MV-4-11 (cell line): ENCODE measurements at places on chromosomes 11 and 22.

- peak; percentile 17 for DNase-seq
Observed at GRCh38 chr22:41485033-41485432, 16.1 kb downstream of the ACO2 start.

DNA sequence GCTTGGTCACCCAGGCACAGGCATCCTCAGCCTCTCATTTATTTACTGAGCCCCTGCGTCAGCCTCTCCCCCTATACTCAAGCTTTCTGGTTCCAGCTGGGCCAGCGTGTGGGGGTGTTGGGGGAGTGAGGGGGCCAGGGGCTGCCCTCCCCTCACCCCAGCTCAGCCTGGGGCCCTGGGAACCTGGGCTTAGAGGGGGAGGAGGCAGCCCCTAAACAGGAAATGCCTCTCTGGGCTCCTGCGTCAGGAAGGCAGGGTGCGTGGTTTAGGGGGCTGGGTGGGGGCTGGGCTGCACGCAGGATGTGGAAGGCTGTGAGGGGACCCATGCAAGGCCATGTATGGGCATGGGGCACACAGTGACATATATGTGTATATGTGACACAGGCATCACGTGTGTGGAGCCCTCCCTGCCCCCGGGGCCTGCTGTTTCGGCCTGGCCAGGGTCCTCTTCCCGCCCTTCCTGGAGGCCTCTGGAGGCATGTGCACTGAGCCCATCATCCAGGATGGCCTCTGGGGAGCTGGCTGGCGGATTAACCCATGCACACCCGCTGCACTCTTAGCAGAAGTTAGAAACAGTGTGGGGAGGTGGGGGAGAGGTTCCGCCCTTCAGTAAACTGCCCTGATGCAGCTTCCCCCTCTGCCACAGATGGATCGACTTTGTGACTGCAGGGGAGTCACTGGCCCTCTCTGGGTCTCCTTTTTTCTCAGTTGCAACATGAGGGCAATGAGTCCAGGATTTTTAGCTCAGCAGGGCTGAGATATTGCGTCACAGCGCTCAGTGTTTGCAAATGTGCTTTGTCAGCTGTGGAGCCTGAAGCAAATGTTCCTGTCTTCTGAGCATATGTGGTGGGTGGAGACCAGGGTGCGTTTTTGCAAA lies 1.1 kb upstream of the CD248 start:
- peak; percentile 97 for DNase-seq

- no peak for DNase-seq
Observed at GRCh38 chr22:39181778-39182177, 29.3 kb upstream of the CBX7 start.

- no peak for DNase-seq
Observed at GRCh38 chr11:1177771-1178090, 20.0 kb downstream of the MUC5AC start.

GRCh38 chr11:35039076-35039475 lies 99.9 kb upstream of the CD44 start:
- no peak for DNase-seq

DNA sequence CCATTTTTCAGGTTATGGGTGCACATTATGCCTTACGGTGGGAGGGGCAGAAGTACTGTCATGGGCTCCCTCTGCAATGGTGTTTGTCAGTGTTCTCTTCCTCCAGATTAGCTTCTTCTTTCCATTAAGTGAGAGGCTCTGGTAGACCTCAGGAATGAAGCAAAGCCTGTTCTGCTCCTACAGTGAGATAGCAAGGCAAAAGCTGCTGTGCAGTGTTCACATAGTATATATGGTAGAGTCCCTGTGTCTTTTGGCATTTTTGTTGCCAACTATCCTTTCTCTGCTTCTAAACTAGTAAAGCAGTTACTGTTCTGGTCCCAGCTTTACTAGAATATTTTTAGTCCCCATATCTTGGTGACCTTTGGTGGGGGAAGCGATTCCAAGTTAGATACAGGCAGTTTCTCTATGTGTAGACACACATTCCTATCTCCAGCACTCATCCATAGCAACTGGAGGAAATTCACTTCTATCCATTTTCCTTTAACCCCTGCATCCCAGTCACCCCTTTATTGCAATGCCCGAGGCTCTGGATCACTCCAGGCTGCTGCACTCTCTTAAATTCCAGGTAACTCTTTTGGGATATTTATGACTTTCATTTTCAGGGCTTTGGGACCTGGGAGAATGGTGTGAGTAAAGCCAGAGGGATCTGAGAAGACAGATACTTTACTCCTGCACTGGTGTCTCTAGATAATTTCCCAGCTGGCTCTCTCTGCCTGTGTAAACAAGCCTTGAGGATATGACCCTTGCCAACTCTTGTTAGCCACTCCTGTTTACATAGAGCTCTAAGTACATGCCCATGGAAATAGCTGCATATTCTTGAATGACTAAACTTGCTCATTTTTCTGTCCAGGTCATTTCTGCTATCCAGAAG lies 3.9 kb upstream of the TRIM34 start:
- no peak for DNase-seq

DNA sequence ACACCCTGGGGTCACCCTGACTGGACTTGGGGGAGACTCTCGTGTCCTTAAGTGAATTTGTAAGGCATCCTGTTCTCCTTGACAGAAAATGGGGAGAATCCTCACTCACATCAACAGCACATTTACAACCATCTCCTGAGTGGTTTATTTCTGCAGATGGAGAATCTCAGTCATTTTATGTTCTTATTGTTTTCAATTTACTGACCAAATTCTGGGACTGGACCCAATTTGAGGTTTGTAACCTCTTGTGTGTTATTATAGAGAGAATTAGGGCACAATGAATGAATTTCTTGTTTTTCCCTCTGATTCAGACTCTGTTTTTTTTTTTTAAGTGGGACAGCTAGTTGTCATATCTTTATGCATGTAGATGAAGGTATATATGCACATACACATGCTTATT lies 104.9 kb downstream of the ADAMTS15 start:
- DNase-seq, result no peak

DNA sequence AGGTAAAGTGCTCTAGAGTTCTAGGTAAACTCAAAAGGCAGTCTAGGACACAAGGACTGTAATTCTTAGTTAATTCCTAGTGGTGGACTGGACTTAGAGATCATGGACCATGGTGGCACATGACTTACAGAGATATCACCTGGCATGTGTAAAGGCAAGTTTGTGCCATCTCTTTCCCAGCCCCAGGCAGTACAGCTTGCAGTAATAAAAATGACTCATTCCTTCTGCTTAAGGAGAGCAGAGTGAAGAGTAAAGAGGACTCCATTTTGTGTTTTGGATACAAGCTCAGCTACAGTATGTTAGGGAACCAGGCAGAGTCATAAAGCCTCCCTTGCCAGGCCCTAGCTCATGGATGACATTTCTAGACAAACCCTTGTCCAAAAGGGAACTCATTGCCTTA lies 629.9 kb downstream of the JRKL start:
- DNase-seq, result no peak

- DNase-seq, result no peak
Observed at GRCh38 chr11:112523477-112523876, 262.8 kb upstream of the PLET1 start.

DNA sequence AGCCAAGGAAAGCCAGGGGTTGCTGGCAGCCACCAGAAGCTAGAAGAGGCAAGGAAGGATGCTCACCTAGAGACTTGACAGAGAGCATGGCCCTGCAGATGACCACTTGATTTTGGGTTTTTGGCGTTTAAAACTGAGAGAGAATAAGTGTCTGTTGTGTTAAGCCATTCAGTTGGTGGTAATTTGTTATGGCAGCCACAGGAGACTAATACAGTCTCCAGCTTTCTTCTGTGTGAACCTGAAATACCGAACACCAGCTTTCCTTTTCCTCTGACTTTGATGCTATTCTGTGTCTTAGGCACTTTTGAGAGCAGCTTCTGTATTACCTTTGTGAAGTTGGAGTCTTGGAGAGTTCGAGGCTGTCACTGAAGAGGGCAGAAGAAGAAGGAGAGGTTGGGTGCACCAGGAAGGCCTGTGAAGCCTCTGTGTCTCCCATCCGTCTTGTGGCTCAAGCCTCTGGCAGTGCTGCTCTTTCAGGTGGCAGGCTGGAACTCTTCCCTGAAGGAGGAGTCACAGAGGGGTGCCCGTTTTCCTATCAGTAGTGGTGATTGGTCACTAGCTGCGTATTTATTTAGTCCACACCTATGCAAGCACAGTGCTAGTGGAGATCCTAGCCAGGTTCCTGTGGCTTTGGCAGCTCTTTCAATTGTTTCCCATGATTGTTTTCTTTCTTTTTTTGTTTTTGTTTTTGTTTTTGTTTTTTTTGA lies 2.5 kb downstream of the TBC1D22A start:
- DNase-seq, result no peak

DNA sequence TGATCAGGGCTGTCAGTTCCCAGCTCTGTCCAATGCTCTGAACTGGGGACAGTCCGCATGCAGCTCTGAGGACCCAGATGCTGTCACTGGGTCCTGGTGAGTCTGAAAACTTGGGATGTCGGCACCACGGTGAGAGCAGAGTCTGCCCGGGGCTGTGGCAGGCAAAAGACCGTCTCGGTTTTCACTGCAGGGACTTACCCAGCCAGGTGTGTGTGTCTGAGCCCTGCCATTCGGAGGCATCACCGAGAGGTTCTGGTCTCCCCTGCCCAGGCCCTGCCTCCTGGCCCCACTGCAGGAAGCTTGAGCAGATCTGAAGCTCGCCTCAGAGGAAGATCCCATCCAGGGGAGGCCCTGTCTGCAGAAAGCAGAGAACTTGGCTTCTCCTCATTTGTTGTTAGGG lies 5.2 kb downstream of the TP53AIP1 start:
- no peak for DNase-seq

GRCh38 chr11:124717786-124718651 lies 21.7 kb upstream of the NRGN start:
- peak; percentile 52 for DNase-seq

- DNase-seq, result peak; percentile 88
Observed at GRCh38 chr22:17477391-17477833, 85.9 kb upstream of the SLC25A18 start.

DNA sequence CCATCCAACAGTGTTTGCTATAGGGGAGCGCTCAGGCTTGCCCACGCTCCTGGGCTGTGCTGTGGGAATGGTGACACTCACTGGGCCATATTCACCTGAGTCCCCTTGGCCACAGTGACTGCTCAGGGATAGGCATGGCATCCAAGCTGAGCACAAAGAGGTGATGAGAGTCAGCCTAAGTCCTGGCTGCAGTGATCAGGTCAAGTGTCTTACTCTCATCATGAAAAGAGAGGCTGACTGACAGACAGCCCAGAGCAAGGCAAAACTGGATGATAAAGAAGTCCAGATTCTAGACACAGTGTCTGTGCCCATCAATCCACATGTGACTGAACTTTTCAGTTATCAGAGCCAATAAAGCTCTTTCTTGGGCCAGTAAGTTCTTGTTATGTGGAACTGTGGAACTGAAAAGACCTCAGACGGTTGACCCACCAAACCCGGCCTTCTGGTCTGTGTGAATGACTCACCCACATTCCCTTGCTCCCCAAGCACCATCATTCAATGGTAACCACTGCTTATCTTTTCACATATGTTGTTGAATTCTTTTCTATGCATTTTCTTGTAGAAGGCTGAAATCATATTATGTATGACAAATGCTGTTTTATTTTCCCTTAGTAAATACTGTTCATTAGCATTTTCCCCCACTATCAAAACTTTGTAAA lies 43.2 kb upstream of the YPEL1 start:
- DNase-seq, result peak; percentile 73

DNA sequence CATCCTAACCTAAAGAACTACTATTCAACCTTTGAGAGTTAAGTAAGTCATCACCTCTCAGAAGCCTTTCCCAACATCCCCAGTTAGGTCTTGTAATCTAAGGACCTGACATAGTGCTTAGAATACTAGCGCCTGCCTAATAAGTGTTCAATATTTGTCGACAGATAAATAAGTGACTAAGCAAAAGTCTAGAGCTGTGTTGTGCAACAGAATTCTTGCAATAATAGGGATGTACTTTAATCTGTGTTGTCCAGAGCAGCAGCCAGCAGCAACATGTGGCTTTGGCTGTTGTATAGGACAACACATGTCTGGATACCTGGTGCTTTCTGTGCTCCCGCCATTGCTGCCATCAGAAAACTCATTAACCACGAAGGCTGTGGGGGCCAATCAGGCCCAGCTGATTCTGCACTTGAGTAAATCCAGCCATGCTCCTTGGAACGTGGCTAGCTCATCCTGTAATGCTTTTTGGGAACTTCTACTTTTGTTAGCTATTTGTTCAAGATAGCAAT lies 66.8 kb upstream of the NTM start:
- DNase-seq, result no peak

GRCh38 chr11:35539256-35539655 lies 13.8 kb upstream of the PAMR1 start:
- no peak for DNase-seq

- peak; percentile 57 for DNase-seq
Observed at GRCh38 chr22:37610480-37611129, 2.0 kb downstream of the GGA1 start.

DNA sequence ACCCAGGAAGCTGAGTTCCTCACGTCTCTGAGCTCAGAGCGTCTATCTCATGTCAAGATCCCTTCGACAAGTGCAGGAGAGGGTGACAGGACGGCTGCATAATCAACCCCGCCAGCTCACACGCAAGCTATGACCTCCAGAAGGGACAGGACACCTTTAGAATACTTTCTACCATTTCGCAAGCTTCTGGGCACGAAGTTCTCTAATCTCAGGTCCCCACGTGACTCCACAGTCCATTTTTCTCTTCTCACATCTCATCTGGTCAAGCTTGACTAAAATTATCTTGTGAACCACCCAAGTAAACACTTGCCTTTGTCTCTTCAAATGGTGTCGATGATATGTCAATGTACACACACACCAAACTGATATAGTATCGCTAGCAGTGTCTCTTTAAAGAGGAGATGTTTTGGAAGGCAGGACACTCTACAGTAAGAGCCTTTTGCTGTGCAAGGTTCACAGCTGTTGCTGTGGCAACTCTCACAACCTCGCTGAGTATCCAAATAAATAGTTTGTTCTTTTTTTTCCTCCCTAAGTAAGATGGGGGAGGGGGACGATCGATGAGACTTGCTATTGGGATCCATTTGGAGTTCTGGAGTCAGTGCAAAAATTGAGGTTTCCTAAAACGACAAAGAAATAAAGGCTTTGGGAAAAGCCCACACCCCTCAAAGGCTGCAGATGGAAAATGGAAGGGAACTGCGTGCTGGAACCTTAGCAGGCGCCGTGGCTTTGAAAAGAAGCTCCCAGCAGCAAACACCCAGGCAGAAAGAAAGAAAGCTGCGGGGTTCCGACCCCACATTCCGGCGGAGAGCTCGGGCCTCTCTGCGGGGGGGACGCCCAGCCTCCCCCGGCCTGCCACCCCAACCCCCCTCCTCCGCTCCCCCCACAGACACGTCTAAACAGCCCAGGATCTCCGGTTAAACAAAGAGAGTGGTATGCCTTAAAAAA lies 215.4 kb upstream of the UBASH3B start:
- no peak for DNase-seq

DNA sequence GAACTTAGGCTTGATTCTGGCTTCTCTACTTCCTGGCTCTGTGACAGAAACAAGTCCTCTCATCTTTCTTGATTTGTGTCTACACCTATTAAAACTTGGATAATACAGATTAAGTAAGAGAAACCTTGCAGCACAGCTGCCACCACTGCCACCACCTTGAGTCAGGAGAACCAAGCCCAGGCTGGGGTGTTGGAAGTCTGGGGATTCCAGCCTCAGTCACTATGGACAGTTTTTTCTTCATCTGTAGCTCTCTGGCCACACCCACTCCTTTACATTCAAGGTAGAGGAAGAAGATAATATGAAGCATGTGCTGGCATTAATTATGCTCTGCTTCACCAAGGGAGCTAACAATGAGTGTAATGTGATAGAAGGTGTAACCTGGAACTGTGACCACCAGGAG lies 75.7 kb downstream of the RELT start:
- no peak for DNase-seq
